ENCODE measurements at places on chromosomes 16 and 17.
A peak's percentile ranks its signal among the peaks of the same experiment; 100 is the strongest.

DNA sequence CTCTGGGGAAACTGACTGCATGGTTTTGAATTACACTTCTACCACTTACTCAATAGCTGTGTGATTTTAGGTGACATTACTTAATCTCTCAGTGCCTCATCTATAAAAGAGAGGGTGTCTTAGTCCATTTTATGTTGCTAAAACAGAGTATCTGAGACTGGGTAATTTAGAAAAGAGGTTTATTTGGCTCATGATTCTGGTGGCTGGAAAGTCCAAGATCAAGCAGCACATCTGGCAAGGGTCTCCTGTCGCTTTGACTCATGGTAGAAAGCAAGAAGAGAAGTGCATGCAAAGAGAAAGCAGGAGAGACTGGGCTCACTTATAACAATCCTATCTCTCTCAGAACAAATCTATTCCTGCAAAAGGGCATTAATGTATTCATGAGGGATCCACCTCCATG is 132.4 kb upstream of the IRX5 start:
- no peak for DNase-seq

- no peak for DNase-seq
Observed at GRCh38 chr16:56876048-56876447, 11.0 kb downstream of the SLC12A3 start.

- DNase-seq, result no peak
Observed at GRCh38 chr17:30117675-30118081, 1.1 kb downstream of the NSRP1 start.

- DNase-seq, result no peak
Observed at GRCh38 chr17:75614556-75615270, 18.5 kb upstream of the SMIM5 start.

- DNase-seq, result no peak
Observed at GRCh38 chr17:3512505-3513171, 36.8 kb downstream of the ASPA start.

DNA sequence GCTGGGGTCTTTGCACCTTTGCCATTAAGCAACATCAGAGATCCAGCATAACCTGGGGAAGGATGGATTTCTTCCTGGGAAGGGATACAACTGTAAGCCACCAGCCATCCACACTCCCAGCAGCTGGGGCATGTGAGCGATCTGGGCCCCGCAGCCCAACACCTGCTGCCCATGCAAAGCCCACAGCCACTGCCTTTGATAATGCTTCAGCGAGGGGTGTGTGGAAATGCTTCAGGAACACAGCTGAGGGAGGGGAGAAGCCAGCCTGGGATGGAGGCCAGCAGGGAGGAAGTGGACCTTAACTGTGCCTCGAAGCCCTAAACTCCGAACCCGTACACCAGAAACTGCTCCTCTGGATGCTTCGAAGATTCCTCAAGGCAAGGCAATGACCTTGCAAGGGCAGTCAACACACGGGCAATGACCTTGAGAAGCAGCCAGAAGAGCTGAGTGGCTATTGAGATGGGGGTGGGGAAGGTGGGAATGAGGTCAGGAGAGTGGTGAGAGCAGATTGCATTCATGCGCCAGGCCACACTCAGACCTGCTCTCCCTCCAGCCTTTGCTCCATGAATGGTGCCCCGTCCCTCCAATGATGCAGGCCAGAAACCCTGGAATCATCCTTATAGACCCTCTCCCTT is 49.1 kb downstream of the KATNIP start:
- DNase-seq, result no peak

GRCh38 chr16:30458561-30459394 is 13.1 kb upstream of the SEPHS2 start:
- peak; percentile 93 for DNase-seq

GRCh38 chr17:21228111-21228510 is 14.2 kb upstream of the TMEM11 start:
- no peak for DNase-seq

GRCh38 chr16:85445064-85445778 is 167.9 kb upstream of the GSE1 start:
- DNase-seq, result no peak

DNA sequence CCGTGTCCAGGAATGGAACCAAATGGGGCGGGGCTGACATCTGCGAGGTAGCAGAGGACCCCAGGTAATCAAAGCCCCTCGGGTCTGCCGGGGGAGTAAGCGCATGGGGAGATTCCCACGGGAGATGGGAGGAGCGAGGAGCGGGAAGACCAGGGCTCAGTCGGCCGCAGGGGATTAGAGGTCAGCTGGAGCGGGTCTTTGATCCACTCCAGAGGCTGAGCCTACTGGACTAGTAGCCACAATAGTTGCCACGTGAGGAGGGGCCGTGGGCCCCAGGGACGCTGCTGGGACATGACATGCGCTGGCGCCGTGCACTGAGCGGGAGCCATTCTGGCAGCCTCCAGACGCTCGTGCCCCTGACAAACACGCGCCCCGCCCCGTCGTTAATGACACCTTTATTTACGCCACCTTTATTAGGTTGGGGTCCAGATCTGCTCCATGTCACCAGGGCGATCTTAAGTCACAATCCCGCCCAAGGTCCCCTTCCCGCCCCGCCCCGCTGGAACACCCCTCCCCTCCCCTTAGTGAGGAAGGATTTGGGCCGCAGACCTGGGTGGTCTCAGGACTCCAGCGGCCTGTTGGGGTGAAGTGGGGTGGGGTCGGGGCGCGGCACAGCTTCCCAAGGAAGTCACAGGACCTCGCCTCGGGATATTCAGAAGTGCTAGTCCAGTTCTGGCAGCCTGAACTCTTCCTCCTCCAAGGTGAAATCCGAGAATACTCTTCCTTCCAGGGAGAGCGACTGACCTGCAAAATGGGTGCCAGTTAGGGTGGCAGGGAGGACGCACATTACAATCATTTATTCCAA is 15.0 kb downstream of the PPY start:
- DNase-seq, result peak; percentile 43

DNA sequence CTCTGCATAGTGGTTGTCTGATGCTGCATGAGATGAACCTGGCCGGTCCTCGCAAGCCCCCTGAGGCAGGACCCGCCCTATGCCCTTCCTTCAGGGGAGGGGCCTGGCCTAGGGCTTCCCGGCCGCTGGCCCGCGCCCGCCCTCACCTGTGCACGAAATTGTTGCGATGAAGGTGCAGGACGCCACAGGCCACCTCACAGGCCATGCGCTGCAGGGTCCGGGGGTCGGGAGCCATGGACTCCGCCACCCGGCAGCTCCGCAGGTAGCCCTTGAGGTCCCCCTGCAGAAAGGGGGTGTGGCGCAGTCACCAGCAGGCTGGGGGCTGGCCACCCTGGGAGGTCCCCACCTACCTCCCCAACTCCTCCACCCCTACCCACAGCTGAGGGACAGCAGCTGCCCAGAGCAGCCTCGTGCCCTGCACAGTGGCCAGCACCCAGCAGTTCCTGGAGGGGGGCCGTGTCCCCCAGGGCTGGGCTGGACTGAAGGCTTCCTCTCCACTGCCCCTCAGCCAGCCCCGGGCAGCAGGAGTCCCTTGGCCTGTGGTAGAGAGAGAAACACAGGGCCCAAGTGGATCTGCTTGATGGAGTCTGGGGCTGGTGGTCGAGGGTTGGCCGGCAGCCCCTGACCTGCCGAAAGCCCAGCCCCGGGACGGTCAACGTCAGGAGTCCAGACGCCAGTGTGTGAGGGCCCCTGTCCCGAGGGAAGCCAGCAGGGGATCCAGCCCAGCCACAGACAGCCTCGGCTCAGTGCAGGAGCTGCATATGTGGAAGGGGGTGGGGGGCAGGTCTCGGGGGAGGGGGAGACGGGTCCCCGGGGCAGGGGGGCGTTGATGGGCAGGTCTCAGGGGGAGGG is 38.8 kb upstream of the PVALEF start:
- no peak for DNase-seq

All from stimulated activated CD4-positive, alpha-beta T cell treated with anti-CD3 and anti-CD28 coated beads, Interleukin-15, amount 100 ng/mL, for 24 hours (primary cell).